Hippocampal formation (tissue), 2 donors: ENCODE measurements at places on chromosomes 3 and 15.

GRCh38 chr3:33718595-33718907 lies 497 bp upstream of the CLASP2 start:
- no peak for DNase-seq

GRCh38 chr3:43774799-43775198 lies 84.1 kb downstream of the ABHD5 start:
- no peak for DNase-seq

DNA sequence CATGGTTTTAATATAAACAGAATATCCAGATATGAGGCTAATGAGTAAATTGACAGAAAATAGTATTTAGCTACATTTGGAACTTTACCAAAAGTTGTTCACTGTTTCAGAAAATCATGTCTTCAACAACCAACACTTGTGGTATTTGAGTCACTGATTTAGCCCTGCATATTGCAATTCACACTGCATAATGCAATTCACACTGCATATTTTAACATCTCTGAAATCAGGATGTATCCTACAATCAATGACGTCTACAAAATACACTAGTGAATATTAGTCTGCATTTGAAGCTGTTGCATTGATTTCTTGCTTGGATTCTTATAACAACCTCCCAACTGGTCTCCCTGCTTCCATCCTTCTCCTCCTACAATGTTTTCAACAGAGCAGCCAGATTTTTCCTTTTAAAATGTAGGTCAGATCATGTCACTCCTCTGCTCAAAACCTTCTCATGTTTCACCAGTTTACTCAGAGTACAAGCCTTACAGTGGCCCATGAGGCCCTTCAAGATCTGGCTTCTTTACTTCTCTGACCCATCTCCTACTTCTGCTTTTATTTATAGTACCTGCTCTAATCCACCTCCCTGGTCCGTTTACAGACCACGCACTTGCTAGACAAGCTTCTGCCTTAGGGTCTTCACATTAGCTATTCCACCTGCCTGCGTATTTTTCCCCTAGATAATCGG lies 11.4 kb upstream of the RAB11A start:
- DNase-seq: no peak

DNA sequence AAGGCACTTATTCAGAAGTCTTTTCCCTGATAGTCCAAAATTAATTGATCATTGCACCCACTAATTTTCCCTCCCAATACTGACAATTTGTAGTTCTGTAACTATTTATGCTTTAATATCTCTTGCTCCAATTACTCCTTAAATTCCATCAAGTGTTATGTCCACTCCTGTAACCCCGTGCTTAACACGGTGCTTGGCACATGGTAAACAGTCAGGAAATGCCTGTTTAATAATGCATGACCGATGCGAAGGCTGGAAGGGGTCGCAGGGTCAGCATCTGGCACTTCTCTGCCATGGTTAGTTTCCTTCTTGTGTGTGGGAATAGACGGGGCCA lies 553 bp upstream of the SEC22A start:
- no peak for DNase-seq

GRCh38 chr3:138360869-138361525 lies 12.6 kb downstream of the MRAS start:
- DNase-seq: no peak

DNA sequence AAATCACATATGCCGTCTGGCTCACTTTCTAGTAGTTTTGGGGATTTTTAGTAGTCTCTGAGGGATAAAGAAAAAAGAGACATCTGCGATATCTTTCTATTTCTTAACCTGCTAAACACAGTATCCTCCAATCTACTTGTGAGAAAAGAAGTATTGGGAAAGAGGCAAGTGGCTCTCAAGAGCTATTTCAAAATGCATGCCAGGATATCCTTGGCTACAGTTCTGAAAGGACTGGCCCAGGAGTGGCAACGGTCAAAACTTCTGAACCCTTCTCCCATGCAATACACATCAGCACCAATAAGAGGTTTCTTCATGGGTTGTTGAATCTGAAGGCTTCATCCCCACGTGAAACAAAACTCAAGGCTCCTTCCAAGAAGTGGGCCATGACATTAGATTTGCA lies 204.0 kb upstream of the WNT5A start:
- no peak for DNase-seq

- no peak for DNase-seq
Measured at GRCh38 chr15:50075319-50075718, 43.7 kb downstream of the ATP8B4 start.

DNA sequence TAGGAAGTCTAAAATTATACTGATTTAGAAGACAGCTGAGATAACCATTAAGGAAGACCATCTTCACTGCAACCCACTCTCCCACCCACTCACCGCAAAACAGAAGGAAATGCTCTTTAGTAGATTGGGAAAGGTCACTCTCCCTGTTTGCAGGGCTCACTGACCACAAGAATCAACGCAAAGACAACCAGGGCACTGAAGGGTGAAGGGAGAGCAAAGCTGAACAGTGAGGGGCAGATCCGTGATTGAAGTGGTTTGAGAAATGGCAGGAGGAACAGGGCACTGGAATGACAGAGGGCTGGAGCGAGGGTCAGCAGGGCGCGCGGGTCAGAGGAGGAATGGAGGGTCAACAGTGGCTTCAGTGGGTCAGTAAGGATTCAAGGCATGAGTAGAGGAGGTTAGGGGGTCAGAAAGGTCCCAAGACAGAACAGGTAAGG lies 520 bp downstream of the MESD start:
- no peak for DNase-seq

DNA sequence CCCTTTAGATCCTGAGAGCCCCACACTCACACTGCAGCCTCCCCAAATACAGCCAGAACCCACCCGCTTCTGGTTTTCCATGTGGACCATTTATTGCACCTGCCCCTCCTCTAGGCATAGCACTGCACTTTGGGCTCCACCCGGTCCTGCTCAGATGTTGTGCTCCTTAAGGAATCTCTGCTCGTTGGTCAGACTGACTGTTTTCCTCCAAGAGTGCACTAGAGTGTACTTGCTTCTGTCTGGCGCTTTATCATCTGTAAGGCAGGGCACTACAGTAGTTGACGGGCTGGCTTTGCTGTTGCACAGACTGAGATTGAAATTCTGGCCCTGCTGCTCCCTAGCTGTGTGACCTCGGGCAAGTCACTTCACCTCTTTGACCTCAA lies 124.1 kb downstream of the CACNA1D start:
- DNase-seq: no peak

- peak; percentile 9 for DNase-seq
Measured at GRCh38 chr3:34683851-34684250, 885.4 kb downstream of the PDCD6IP start.

- no peak for DNase-seq
Measured at GRCh38 chr3:50068134-50068533, 20.6 kb upstream of the RBM5 start.

GRCh38 chr15:92187975-92188374 lies 205.7 kb upstream of the ST8SIA2 start:
- no peak for DNase-seq

DNA sequence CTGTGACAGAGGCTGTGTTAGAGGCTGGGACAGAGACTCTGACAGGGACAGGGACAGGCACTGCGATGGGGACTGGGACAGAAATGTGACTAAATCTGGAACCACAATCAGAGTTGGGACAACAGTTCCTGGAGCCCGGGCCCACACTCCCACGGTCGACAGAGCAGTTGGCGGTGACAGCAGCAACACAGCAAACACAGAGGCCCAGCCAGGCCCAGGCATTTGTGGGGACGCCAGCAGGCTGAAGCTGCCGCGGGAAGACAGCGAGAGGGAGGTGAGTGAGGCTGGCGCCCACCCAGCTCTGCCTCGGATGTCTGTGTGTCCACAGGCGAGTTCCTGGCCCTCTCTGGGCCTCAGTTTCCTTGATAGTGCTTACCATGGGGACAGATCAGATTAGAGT lies 9.3 kb upstream of the HCN4 start:
- DNase-seq: no peak

DNA sequence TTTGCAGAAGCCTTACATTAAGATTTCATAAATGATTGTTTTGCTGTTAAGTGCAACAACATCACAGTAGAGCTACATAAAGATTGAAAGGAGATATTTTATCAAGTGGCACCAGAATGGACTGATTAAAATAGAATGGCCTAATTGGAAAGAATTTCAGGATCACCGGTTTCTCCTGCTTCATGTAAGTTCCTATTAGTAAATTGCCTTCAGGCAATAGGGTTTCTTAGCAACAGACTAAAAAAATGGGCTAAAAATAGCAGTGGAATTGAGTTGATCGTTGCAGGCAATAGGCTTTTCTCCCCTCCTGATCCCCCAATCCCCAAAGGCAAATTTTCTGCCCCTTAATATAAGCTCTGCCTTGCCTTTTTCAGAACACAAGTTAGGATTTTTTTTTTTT lies 917 bp downstream of the LNP1 start:
- DNase-seq: no peak

GRCh38 chr3:132325634-132326033 lies 8.4 kb downstream of the ACP3 start:
- DNase-seq: no peak

DNA sequence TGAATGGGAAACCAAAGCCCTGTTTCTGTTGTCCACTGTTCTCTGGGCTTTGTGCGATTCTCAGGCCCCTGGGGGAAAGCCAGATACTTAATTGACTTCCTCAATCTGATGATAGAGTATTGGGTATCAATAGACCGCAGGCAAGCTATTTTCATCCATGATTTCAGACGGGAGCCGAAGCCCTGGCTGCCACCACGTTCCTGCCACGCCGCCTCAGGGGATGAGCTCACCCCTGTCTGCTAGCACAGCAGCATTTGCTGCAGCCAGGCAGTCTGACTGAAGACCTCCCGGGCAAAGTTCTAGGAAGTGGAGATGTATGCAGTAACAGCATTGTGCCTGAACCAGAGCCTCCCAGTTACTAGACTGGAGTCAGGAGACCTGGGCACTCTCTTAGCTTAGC lies 69.8 kb downstream of the ISG20 start:
- no peak for DNase-seq

- DNase-seq: no peak
Measured at GRCh38 chr15:39697509-39697908, 85.1 kb downstream of the FSIP1 start.

- DNase-seq: no peak
Measured at GRCh38 chr3:120180731-120181412, 86.6 kb upstream of the GSK3B start.

GRCh38 chr3:192409201-192409837 lies 318.0 kb downstream of the FGF12 start:
- no peak for DNase-seq

DNA sequence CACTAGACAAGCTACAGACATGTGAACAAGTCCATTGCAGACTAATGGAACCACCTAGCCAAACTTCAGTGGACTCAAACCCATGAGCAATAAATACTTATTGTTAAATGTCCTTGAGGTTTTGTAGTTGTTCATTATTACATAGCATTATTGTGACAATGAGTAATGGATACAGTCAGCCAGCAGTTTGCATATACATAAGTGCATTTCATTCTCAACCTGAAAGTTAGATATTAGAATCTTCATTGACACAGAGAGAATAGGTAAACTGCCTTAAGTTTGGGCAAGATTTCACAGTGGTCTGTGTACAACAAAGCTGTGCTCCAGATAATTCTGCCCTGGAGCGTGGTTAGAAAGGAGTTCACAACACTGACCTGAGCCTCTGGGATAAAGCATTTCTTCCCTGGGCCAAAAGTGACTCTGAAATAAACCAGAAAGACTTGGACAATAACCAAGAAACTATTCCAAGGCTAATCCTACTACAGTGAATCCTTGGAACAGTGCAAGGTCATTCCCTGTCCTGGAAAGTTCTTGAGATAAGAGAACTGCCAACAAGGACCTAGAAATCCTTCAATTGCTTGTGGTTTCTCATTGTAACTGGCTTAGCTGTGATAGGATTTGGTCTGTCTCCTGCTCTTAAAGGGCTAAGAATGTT lies 225.5 kb upstream of the STT3B start:
- DNase-seq: no peak

DNA sequence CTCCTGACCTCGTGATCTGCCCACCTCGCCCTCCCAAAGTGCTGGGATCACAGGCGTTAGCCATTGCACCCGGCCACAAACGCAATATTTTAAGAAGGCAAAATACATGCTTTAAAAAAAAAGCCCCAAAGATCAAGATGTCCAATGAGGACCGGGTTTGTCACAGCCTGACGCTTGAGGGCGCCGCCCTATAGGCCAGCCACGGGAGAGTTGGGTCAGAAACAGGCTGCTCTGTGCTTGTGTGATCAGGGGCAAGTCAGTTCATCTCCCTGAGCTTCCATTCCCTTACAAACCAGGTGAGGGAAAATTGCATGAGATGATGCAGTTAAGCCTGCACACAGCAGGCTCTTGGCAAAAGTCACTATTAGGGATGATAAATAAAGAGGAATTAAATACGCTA lies 23.9 kb downstream of the FAM174B start:
- no peak for DNase-seq

DNA sequence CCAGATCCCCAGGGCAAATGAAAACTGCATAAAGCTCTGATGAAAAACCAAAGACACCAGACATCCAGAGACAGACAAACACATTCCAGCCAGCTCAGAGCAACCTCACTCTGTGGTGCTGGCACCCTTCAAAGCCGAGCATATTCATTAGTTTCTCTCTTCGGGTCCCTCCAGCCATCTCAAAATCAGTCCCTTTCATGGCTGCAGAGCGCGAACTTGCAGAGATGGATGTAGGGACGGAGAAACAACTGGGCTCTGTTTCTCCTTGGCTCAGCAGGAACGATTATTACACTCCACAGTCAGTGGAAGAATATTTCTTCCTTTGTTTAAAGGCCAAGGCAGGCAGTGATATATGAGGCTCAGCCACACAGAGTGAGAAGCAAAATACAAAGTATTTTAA lies 50.4 kb upstream of the SYN2 start:
- DNase-seq: no peak

DNA sequence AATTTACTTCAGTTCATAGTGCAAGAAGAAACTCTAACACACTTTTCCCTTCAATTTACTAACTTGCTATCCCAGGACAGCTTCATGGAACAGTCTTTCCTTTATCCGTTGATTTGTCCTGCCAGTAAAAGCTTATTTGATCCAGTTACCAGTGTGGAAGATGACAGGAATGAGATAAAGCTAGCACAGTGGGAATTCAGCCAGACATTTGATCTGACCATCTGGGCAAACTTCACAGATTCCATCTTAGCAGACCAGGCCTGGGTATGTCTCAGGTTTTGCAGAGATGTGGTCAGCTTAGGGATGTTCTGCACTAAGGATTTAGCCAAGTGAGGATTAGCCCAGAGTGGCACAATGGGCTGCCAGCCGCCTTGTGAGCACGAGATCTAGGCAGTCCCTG lies 19.7 kb downstream of the CEMIP start:
- no peak for DNase-seq

DNA sequence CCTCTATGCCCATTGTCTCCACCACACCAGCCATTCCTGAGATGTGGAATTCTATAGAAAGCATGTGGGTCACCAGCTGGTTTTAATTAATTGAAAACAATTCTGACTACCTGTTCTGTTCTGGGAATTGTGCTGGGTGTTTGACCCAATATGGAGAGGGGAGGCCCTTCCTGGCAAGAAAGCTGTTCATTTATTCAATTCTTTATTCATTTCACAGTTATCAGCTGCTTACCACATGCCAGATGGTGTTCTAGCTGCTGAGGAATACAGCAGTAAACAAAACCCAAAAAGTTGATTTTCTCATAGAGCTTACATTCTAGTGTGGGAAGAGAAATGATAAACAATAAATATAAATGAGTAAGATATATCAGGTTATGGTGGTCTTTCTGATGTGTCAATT lies 296.1 kb upstream of the RASGRP1 start:
- DNase-seq: no peak
